ENCODE measurements at places on chromosomes 12 and 14.

- DNase-seq: no peak
Observed at GRCh38 chr12:109266106-109266879, 42.8 kb downstream of the FOXN4 start.

GRCh38 chr12:25058658-25059058 lies 109.8 kb upstream of the BCAT1 start:
- DNase-seq: no peak

- no peak for DNase-seq
Observed at GRCh38 chr12:74170645-74171477, 366.8 kb upstream of the ATXN7L3B start.

DNA sequence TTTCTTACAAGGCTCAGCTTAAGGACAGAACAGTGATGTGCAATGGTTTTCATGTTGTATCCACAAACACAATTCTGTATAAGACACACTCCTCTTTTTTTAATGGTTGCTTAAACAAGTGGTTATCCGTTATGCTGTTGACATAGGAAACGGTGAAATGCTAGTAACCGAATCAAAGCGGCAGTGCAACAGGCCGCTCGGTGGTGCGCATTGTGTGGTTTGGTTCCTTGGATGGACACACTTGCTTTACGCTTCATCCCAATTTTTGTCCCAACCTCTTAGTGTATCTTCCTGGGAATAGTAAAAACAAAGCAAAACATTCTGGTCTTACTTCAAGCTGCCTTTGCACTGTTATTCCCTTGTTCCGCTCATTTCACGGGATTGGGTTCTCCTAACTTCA lies 650 bp upstream of the PTGER2 start:
- DNase-seq: no peak

- DNase-seq: no peak
Observed at GRCh38 chr14:80135305-80136088, 75.8 kb downstream of the DIO2 start.

Data from stimulated activated CD4-positive, alpha-beta T cell treated with anti-CD3 and anti-CD28 coated beads, Interleukin-12 subunit alpha, Interleukin-12 subunit beta, amount 100 ng/mL, for 48 hours (primary cell).